ENCODE measurements at places on chromosomes 4 and X.

DNA sequence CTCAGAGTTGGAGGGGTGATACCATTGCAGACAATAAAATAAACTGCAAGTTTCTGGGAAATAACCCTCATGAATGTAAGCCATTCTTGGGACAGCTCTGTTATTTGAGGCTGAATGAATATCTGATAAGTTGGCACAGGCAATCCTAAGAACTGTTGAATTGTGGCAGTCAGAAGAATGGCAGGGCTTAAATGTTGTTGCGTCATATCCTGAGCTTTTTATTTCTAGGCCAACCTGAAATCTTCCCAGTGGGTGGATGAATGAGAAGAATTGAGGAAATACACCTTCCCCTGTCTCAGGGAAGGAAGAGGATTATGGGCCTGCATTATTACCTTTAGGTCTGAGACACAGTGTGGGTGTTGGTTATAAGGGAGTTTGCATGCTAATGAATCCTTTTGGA is 64.4 kb upstream of the C4orf54 start:
- ATAC-seq = no peak

DNA sequence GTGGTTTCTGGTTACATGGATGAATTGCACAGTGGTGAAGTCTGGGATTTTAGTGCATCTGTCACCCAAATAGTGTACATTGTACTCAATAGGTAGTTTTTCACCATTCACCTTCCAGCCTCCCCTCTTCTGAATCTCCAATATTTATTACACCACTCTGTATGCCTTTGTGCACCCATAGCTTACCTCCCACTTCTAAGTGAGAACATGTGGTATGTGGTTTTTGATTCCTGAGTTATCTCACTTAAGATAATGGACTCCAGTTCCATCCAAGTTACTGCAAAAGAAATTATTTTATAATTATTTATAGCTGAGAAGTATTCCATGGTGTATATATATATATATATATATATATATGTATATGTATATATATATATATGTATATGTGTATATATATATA is 155.8 kb downstream of the HHIP start:
- no peak for ATAC-seq

DNA sequence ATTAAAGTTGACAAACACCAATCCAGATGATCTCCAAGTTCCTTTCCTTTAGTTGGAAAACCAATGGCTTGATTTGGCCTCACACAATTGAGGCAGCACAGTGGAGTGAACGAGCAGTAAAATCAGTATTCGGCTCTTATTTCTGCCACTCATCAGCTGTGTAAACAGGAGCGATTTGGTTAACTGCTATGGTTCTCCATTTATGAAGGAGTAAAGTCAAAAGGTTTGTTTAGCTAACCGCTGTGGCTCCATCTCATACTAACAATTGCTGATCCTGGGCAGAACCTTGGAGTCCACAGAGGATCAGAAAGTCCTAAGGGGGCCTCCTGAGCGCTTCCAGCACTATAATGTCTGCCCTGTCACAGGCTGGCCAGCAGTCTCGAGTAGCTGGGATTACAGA is 54.5 kb upstream of the EXOC1L start:
- ATAC-seq = no peak

DNA sequence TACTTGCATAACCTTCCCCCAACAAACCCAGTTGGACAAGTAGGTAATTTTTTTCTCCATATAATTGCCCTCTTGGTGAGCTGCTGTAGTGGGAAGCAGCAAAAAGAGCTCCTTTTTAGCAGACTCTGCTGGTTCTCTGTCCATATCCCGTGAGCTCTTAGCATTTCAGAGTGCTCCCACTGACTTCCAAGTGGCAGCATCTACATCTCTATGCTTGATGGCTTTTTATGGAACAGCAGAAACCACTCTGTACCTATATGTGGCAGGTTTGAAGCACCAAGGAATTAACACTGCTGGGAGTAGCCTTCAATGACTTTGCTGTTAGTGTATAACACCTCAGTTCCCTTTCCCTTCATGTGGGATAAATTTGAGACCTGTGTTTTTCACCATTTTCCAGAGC is 168.4 kb upstream of the NHS start:
- no peak for ATAC-seq

- no peak for ATAC-seq
Measured at GRCh38 chrX:122219226-122219625, 964.9 kb upstream of the GRIA3 start.

DNA sequence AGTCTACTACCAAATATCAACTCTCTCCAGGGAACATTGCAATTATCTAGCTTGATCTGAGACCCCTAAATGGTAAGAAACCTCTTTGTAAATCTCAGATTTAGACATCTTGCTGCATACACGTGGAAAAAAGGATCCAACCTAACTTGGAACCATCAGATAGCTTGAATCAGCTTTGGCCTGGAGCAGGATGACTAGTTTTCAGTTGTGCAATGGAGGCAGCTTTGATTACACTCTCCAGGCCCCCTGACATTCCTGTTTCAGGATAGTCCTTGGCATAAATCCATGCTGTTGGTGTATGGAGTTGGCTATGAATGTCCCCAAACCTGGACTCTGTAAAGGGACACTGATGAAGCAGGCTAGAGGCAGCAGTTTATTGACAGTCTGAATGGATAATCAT is 1061.9 kb upstream of the TENM3 start:
- ATAC-seq = no peak

GRCh38 chr4:31160146-31160545 is 440.0 kb downstream of the PCDH7 start:
- ATAC-seq = no peak

- no peak for ATAC-seq
Measured at GRCh38 chr4:43932448-43932847, 516.2 kb downstream of the KCTD8 start.

GRCh38 chrX:139930916-139931645 is 1.8 kb downstream of the ATP11C start:
- no peak for ATAC-seq

GRCh38 chr4:174494726-174495125 is 27.6 kb downstream of the HPGD start:
- no peak for ATAC-seq

- ATAC-seq = no peak
Measured at GRCh38 chrX:130395341-130395740, 6.4 kb upstream of the RBMX2 start.

DNA sequence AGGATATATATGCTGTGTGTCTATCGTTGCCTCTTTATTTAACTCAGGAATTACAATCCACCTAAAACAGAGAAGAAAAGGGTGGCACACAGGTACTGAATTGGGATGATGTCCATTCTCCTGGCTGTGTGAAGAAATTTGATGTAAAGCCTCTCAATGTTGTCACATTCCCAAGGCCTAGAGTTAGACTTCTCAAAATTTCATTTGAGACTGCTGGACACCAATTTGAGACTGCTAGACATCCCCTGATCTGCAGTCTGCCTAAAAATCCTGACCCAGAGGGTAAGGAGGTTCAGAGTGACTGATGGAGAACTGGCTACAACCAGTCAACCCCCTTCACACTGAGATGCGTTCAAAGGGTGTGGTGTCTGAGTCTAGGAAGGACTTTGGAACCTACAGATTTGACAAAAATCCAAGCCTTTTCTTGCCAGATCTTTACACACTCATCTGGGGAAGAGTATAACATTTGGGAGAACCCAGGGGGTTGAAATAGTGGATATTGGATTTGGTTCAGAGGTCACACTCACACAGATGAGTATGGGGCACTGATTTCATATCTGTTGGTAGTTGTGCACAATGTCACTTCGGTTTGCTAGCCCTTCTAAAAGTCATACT is 4.9 kb upstream of the PRDM8 start:
- ATAC-seq = no peak

GRCh38 chrX:136477026-136477425 is 10.7 kb upstream of the BRS3 start:
- ATAC-seq = no peak

- peak; percentile 94 for ATAC-seq
Measured at GRCh38 chrX:48683411-48683982, at the start of gene WAS. TSS of gene WAS (plus strand) at chrX:48683799. CDS start at chrX:48683854, 55 bp downstream.

DNA sequence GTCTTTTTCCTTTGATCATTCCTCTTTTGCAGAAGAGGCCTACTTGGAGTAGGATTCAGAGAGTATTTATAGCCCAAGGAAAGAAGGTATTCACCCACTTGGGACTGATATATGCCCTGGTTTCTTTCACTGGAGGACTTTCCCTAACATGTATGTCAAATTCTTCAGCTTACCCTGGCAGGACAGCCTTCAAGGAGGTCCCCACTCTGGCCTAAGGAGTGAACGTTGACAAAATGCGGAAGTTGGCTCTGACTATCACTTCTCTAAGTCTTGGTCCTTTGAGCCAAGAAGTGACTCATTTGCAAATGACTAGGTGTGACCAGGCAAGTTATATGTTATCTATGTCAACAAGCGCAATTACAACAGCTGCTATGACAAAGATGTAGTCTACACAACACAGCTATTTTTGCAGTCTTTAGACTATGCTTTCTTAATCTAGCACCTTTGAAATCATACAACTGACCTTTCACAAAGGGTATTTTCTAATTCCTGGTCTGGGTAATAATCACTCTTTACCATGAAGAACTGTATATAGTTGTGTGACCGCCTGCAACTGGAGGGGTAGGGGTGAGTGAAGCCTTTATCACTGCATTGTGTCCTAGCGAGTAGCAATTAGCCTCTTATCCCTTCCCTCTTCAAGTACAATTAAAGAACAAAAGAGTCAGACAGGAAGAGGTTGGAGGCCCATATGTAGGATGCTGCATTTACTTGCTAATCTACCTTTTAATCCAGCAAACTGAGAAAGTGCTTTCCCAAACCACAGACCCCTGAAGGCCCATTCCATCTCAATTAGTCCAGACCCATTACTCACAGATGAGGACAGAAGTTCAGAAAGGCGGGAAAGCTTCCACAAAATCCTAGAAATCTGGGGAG is 50.1 kb downstream of the RASGEF1B start:
- ATAC-seq = peak; percentile 100

GRCh38 chr4:148445071-148445859 is 3.1 kb upstream of the NR3C2 start:
- peak; percentile 43 for ATAC-seq

GRCh38 chr4:5885733-5886132 is 7.2 kb downstream of the CRMP1 start:
- no peak for ATAC-seq

- ATAC-seq = no peak
Measured at GRCh38 chr4:3860061-3860912, 94.1 kb downstream of the ADRA2C start.

DNA sequence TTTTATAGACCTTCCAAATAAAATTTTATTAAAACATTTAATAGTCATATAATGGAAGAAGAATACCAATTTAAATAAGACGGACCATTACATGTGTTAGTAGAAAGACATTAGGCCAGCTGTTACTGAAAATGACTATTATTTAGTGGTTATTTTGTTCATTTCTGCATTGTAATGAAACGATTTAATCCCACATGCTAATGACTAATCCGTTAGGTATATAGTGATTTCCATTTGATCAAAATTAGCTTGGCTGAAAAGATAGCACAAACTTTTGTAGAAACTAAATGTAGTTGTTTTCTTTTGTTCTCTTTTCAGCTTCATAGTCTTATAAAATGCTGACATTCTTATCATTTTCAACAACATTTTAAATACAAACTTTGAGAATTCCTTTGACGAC is 556.1 kb upstream of the TENM3 start:
- ATAC-seq = no peak

DNA sequence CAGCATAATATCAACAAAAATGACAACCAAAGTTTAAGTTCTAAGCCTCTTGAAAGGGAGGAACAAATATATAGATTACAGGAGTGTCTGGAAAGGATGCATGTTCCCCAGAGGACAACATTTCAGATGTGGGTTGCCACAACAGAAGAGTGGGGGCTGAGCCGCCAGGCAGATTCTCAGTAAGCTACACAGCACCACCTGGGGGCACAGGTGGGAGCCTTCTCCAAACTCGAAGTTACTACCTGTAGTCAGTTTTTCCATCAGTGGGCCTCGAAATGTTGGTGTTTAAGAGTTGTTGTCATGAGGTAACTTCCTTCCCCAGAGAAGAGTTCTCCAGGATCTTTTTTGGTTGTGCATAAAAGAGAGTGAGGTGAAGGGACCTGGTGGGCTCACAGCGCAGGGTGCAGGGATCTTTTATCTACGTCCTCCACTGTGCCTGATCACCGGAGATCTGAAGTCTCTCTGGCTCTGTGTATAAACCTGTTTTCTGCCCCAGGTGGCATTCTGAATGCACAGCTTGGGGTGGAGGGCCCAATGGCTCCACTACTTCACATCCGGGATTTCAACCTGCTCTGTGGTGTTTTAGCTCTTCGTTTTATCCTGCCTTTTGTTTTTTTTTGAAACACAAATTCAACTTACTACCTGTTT is 58.4 kb upstream of the STS start:
- ATAC-seq = peak; percentile 65

GRCh38 chrX:68697465-68698125 is 50.1 kb downstream of the STARD8 start:
- no peak for ATAC-seq

- no peak for ATAC-seq
Measured at GRCh38 chrX:23855569-23855968, 52.2 kb downstream of the APOO start.

DNA sequence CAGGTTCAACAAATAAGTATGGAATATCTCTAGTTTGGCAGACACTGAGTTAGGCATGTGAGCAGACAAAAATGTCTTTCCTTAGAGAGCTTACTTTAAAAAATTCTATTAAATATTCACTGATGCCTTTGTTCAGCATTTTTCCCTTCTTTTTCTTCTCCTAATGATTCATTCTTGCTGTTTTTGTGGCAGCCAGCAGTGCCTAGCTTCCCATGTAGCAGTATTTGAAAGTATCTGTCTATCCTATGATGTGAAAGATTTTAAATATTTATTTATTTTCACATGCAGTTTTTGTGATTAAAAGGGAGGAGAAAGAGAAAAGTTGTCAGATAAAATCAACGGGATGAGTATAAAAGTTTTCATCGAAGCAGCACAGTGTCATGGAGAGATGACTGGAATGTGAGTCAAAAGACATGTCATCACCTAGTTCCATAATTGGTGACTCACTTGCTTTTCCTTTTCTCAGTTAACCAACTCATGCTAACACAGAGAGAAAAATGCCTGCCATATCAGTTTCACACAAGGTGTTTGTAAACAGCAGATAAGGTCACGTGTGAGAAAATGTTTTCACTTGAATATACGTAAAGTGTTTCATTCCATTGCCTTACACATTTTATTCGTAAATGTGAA is 69.8 kb downstream of the BMPR1B start:
- ATAC-seq = no peak

DNA sequence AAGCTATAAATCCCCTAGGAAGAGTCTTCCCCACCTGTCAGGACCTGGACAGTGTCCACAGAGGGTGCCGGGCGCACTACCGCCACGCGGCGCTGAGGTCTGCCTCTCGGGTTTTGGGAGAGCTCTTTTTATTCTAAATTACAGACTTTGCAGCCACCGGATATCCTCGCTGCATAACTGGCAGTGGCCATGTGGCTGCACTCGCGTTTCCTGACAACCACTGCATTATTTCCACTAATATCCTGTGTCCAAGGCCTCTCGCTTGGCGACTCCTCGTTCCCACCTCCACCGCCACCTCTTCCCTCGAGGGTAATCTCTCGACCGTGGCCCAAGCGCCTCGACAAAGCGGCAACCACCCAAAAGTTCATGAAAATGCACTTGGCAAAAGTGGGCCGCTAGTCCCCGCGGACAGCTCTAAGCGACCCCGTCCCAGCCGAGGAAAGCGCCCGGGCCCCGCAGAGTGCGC is 512 bp upstream of the TMEM131L start:
- ATAC-seq = peak; percentile 6

- ATAC-seq = no peak
Measured at GRCh38 chr4:11730545-11730944, 301.9 kb upstream of the HS3ST1 start.

Measured in stimulated activated memory B cell treated with anti-CD40 and anti-IgM and Interleukin-4, amounts not matched to agents 10 μg/mL and 1 μg/mL and 100 μg/mL, for 72 hours (primary cell).